Memory B cell (primary cell): ENCODE measurements at places on chromosomes 2 and 18.

- DNase-seq: peak; percentile 16
These were observed 34.9 kb downstream of the CAVIN2 start for GRCh38 chr2:191811807-191812602.

DNA sequence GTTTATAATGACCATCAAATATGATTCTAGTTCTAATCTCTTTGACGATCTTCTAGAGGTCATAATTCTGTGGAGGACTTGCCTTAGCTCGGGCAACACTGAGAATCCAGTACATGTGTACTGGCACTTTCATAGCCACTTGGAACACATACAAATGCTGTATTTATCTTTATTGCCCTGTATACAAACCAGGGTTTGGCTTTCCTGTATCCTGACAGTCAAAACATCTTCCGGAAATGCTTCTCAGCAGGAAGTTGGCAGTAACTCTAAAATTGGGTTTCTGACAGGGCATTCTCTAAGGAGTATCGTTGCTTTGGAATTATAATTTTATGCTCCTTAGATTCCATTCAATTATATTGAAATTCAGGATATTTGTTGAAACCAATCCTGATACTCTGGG is 643.6 kb downstream of the NRXN1 start:
- no peak for DNase-seq

- DNase-seq: no peak
These were observed 680 bp downstream of the ATP5F1A start for GRCh38 chr18:46097431-46097800.

GRCh38 chr18:13463526-13464210 is 245.1 kb downstream of the LDLRAD4 start:
- DNase-seq: no peak

GRCh38 chr2:3655871-3656761 is 1.9 kb upstream of the ALLC start:
- no peak for DNase-seq

GRCh38 chr2:12931186-12931844 is 214.6 kb downstream of the TRIB2 start:
- no peak for DNase-seq

DNA sequence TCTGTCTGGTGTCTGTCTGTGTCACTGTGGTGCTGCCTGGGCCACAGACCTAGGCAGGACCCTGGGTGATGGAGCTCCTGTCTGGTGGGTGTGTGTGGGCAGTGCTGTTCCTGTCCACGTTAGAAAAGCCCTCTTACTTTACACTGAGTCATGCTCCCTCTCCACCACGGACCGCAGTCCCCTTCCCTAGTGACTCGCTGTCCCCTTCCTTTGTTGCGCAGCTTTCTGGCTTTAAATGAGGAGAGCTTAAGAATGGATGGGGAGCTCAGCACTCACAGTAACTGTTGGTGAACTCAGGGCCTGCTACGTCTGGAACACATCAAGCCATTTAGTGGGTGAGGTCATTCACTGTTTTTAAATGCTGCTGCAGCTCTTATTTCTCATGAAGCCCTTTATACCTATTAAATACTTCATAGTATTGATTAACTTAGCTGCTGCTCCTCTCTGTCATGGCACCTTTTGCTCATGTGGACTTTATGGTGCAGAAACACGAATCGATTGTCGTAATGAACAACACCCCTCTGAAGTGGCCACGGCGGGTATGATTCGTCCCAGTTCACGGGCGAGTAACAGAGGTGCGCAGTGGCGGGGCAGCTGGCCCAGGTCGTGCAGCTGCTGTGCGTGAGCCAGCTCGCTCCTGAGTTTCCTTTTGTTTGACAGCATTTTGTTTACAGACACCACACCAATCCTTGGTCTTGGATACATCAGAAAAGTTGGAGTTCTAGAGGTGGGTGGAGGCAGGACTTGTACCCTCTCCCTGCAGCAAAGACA is 100.4 kb downstream of the LDLRAD4 start:
- DNase-seq: no peak

DNA sequence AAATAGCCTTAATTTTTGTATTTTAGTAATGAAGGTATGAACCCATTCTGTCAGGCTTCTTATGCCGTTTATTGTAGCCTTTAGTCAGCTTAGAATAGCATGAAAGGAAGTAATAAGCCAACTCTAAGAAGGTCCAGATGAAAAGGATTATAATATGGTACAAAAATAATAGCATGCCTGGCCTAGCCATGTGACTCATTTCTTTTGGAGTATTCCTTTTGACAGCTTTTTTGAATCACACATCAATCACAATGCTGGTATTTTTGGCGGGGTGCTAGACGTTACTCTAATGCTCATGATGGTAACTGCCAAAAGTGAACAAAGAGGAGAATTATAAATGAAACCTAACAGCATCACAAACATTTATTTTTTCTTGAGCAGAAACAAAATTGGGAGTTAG is 19.9 kb downstream of the FMNL2 start:
- DNase-seq: no peak

- DNase-seq: no peak
These were observed 8.7 kb downstream of the CHMP1B start for GRCh38 chr18:11859903-11860407.

DNA sequence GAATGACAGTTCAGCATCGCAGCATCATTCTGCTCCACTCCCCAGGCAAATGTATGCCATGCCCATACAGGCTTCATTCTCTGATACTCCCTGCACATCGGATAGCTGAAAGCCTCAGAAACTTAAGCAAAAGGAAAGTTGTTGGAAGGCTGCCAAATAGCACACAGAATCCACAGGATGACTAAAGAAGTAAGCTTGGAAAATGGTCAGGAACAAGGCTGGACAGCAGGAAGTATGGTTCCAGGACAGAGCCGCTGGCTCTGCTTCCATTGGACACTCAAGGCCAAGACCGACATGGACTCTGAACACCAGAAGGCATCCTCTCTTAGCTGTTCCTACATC is 256.5 kb downstream of the CDH20 start:
- DNase-seq: no peak

GRCh38 chr2:111675419-111676194 is 208.4 kb downstream of the ANAPC1 start:
- no peak for DNase-seq

- DNase-seq: no peak
These were observed 74.2 kb downstream of the OTX1 start for GRCh38 chr2:63124850-63125249.

DNA sequence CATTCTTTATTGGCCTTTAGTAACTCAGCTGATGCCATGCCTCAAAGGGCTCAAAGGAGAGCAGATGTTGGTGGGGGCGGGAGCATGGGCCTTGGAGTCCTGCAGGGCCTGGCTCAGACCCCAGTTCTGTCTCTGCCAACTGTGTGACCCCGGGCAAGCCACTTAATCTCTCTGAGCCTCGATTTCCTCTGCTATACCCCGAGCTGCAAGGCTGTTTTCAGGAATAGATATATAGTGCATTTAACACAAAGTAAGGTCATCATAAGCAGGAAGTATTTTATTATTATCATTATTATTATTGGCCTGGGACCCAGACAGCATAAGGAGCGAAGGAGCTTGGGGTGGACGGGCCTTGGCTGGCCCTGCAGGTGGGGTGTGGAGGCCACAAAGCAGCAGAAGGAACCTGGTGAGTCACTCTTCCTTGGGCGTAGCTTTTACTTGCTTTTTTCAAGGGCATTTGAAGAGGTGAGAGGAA is 162.7 kb downstream of the INHBB start:
- no peak for DNase-seq

DNA sequence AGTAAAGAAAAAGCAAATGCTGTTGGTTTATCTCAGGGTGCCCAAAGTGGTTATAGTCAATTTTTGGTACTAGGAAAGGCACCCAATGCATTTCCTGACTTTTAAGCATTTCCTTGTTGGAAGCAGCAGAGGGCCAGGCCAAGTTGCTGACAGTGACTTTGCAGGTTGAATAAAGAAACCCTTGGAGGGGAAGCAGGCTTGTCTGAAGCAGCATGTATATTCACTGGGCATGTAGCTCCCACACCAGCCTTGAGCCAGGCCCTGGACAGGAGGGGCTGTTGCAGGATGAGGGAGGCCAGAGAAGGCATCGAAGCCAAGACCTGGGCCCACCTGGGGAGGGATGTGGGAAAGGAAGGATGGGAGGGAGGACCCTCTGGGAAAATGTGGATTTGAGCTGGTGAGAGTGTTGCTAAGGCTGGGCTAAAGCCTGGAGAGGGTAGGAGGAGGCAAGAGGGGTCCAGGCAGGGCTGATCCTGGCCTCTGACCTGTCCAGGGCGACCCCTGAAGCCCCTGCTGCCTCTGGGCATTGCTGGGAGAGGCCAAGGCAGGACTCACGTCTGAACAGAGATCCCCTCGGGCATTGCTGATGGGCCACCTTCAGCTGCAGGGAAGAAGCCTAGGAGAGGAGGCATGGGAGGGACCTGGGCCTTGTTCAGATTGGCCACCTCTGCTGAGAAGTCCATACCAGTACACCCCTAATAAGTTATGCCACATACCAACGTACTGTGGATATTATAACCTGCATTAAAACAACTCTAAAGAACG is 79.6 kb downstream of the STPG4 start:
- DNase-seq: no peak

DNA sequence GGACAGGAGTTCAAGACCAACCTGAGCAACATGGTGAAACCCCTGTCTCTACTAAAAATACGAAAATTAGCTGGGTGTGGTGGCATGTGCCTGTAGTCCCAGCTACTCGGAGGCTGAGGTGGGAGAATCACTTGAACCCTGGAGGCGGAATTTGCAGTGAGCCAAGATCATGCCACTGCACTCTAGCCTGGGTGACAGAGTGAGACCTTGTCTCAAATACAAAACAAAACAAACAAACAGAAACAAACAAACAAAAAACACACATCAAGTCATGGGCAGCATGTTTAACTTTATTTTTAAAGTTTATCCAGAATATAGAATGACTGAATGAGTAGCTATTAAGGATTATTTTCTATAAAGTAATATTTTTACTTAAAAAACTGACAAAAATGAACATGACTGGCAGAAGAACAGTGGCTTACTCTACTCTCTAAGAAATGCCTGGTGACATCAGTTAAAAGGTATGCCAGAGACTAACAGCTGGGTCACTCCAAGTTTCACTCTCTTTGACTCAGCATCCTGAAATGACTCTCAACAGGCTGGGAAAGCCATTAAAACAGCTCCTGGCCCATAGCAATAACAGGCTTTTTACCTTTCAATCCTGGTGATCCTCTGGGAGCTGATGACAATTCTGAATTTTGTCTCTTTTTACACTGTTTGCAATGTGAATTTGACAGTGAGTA is 281.6 kb upstream of the STON1 start:
- no peak for DNase-seq
